Stimulated activated CD4-positive, alpha-beta T cell treated with anti-CD3 and anti-CD28 coated beads, Interleukin-2, amount 100 ng/mL, for 48 hours (primary cell): ENCODE measurements at places on chromosomes 3 and 15.

- DNase-seq = no peak
Observed at GRCh38 chr3:178083906-178084866, 452.1 kb upstream of the KCNMB2 start.

GRCh38 chr3:190340071-190340470 is 17.8 kb upstream of the CLDN1 start:
- DNase-seq = no peak

- DNase-seq = no peak
Observed at GRCh38 chr3:195258449-195259153, 12.4 kb downstream of the XXYLT1 start.

GRCh38 chr3:126941721-126942270 is 41.1 kb upstream of the PLXNA1 start:
- DNase-seq = no peak

GRCh38 chr3:112638327-112639020 is 2.5 kb downstream of the CCDC80 start:
- DNase-seq = no peak

- DNase-seq = no peak
Observed at GRCh38 chr15:35546511-35547381, 781 bp upstream of the DPH6 start.

DNA sequence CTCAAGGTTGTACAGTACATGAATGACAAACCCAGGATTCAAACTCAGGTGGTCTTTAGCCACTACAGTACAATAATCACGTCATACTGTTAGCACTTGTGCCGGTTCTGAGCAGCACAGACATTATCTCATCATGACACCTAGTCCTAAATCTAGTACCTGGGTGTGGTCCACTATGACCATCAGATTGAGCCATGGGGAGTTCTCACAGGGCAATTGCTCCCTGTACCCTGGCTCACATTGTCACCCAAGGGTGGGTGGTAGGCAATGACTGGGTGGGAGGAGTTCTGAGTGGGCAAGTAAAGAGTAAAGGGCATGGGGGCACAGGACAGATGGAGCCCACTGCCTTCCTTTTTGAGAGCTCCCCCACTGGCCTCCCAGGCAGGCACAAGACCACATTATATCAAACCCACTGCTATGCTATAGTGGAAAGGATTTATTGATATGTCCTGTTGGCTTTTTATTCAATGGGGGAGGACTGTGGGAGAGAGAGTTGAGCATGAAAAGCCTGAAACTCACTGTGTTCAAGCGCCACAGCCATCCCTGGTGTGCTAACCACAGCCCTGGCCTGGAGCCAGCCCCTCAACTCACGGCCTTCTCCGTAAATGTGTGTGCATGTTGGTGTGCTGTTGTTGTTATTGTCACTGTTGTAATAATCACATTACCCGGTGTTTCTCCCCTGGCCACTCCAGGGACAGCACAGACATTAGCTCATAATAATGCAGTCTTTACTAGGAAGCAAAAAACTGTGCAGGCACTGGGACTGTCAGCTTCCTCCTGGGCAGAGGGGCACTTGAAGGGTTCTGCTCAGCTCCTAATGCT is 27.3 kb downstream of the ADCY5 start:
- no peak for DNase-seq

- no peak for DNase-seq
Observed at GRCh38 chr15:58552505-58553364, 120.9 kb downstream of the LIPC start.

GRCh38 chr3:23041918-23042696 is 161.0 kb upstream of the UBE2E2 start:
- no peak for DNase-seq

GRCh38 chr15:93027413-93027812 is 61.6 kb downstream of the RGMA start:
- DNase-seq = no peak
